Amygdala (tissue), 56 donors: ENCODE measurements at places on chromosomes 7 and 10.

DNA sequence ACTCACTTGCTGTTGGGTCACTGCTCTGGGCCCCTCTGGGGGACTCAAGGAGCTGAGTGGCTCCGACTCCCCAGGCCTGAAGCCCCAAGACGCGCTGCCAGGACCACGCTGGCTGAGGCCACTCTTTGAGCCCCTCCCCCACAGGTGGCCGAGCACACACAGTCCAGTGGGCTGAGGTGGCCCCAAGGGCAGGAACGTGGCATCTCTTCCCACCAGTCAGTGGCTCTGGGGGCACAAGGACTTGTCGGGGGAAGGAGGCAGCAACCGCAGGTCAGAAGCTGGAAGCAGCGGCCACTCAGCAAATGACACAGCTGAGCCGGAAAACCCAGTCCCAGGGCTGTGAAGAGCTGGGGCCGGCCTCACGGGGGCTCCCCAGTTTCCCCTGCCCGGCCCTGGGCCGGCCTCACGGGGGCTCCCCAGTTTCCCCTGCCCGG, 24.1 kb downstream of the GRIFIN start:
- no peak for DNase-seq

- no peak for DNase-seq
Measured at GRCh38 chr10:75436896-75437295, 5.5 kb downstream of the LRMDA start.

- DNase-seq, result no peak
Measured at GRCh38 chr7:99752356-99752755, 17.4 kb upstream of the CYP3A7 start.

- no peak for DNase-seq
Measured at GRCh38 chr10:72275351-72276012, 1.8 kb downstream of the DDIT4 start.

DNA sequence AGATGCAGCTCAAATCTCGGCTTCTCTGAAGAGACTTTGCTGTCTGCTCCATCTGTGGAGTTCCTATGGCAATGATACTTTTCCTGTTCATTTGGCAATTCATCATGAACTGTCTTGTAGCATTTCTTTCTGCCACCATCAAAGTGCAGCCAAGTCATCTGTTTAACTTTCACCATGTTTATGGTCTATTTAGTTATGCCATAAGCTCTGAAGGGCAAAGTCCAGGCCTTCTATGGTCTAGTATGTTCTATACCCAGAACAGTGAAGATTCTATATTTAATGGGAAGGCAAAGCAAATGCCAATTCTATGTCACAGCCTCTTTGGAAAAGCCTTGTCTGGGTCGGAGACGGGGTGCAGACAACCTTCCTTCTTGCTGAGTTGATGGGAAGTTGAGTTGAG, 472.6 kb downstream of the PLXNA4 start:
- DNase-seq, result no peak

GRCh38 chr10:76432016-76433012, 1000.9 kb downstream of the LRMDA start:
- no peak for DNase-seq

DNA sequence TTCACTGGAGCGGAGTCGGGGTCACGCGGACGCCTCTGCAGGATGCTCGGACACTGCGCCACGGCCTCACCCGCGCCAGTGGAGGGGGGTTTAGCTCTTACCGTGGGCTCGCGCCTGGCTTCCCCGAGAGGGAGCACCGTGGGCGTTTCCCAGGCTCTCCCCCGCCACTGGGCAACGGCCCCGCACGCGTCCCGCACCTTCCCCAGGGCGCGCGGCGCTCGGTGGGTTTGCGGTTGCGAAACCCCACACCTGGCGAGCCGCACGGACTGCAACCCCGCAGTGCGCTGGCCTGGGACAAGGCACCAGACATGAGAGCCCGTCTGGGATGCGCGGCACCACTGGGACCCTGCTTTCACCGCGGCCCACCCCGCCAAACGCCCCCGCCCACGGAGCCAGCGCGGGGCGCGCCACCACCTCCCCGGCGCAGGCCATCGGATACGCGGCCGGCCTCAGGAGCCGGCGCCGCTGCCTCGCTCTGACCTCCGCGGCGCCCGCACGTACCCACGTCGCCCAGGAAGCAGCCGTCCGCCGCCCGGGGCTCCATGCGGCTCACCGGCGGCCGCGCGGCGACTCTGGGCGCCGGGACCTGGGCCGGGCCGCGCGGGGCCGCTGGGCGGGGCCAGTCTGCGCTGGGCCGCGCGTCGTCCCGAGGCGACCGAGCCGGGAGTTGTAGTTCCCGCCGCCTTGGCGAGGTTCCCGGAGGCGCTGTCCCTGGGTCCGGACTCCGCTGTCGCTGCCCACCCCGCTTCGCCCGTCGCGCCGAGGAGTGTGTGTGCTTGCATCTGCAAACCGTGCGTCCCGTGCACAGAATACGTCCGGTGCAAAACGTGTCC, at the start of gene ASB13:
TSS of gene ASB13 (minus strand) at position 588 of the 833 bp plus-strand sequence. CDS start at position 544, 44 bp downstream.
- no peak for DNase-seq

DNA sequence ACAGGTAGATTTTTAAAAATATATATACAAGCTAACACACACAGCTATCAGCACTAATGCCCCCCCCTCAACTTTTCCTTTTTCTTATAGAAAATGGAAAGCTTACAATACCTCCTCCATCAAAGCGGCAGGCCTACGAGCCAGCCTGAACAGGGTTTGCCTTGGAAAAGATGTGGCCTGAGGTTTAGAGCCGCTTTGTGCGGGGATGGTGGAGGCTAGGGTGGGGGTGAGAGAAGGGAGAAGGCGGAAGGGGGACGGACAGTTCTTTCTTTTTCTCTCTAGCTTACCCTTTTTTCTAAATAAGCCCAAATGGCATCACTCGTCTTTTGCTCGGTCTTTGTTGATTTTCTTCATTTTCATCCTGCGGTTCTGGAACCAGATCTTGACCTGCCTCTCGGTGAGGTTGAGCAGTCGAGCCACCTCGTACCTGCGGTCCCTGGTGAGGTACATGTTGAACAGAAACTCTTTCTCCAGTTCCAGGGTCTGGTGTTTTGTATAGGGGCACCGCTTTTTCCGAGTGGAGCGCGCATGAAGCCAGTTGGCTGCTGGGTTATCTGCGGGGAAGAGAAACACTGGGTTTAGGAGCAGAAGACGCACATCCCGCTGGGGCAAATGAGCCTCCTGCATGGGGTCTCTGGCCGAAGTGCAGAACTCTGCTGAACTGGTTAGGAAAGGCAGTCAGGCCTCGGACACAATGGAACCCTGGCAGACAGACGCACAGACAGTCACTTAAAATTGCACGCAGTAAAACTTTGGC, 1.9 kb downstream of the HOXA9 start:
- DNase-seq, result no peak

DNA sequence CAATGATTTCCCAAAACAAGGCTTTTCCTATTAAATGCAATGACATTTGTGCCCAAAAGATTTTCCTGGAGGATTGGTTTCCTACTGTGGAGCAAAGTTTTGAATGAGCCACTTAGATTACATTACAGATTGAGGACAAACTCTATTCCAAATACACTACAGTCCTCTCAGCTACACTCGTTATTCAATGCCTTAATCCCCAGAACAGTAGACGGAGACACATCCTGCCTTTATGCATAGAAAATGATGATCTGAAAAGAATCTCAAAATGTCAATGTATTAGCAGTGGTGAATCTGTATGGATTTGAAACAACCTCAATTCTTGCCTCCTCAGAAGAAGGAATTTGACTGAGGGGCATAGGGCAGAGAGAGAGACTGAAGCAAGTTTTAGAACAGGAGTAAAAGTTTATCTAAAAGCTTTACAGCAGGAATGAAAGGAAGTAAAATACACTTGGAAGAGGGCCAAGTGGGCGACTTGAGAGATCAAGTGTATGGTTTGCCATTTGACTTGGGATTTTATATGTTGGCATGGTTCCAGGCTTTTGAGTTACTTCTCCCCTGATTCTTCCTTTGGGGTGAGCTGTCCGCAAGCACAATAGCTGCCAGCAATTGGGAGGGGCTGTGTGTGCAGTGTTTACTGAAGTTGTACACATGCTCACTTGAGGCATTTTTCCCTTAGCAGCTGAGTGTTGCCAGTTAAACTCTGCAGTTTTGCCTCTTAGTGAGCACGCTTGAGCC, 891.9 kb upstream of the MBL2 start:
- no peak for DNase-seq

DNA sequence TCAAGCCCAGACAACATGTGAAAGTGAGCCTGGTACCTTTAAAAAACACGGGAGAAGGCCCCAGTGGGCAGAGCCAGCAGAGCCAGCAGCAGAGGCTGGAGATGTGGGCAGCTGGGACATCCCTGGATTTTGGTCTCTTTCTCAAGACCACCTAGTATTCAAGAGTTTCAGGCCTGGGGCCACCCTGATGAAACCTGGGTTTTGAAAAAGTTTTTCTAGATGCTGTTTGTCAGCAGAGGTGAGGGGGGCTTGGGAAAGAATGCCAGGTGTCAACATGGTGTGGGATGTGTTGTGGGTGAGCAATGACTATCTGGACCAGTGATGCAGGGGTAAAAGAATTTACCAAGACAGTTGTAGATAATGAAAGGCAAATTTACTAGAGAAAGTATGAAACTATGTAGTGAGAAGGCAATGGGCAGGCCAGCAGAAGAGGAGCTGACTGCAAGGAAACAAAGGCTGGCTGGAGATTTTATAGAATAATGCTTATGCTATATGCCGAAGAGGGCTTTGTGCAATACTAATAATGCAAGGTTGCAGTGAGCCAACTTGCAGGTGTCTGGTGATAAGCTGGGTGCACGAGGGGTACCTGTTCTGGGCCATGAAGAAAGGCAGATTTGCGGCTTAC, 28.1 kb upstream of the PLEKHA1 start:
- DNase-seq, result no peak

DNA sequence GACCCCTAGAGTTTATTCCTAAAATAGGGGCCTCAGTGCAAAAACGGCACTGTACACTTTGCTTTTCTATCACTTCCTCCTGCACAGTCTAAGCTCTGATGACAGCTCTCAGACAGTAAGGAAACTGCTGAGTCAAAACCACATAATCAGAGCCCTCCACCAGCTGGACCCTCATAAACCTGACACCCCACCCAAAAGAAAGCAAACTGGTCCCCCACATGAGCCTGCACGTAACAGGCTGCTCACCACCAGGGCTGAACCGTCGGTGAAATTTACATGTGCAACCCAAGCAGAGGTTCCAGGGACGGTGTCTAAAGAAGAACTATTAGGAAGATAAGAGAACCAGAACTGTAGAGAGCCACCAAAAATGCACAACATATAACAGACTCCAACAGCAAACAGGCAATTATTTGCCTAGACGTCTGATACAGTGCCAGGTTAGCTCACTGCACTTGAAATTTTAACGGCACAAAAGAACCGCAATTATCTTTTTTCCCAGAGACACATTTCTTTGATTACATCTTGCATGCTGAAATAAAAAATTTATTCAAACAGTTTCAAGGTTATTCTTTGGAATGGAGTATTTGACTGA, 19.6 kb downstream of the SGMS1 start:
- DNase-seq, result no peak

DNA sequence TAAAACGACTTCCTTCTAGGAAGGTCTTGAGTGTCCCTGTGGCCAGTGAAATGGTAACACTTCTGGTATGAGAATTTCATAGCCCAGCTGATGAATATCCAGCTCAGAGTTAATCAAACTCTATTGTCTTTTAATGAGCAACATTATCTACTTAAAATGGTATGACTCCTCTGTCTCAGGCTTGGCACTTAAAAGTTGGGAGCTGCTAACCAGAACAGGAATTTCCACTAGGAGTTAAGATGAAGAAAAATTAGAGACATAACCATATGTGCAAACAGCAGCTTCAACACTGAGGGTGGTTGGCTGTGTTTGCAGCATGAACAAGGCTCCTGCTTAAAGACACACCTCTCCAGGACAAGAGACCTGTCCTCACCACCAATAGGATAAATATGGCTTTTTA, 46.8 kb downstream of the CH25H start:
- no peak for DNase-seq

DNA sequence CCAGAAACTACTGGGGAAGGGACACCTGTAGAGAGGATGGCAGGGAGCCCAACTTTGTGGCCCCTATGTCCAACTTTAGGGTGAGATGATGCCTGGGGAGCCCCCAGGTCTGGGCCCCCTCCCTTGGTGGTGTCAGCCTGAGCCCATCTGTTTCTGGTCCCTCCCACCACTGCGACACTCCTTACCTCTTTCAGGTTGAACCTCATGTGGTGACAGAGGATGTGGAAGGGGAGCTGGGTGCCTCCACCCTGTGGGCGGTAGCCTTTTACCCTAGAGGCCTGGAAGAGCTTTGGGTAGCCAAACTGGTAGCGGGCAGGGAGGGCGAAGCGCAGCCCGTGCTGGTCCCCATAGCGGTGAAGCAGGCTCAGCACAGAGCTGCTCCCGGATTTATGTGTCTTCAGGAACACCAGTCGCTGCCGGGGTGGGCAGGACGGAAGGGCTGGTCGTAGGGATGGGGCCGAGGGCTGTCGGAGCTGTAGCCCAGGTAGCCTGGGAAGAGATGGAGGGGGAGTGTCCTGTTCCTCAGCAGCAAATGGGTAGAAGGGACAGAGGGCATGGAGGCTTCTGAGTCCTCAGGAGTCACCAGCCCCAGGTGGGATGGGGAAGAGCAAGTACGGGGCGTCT, 2.0 kb downstream of the GAL3ST4 start:
- no peak for DNase-seq

- no peak for DNase-seq
Measured at GRCh38 chr10:4704034-4704545, 121.9 kb upstream of the AKR1E2 start.

DNA sequence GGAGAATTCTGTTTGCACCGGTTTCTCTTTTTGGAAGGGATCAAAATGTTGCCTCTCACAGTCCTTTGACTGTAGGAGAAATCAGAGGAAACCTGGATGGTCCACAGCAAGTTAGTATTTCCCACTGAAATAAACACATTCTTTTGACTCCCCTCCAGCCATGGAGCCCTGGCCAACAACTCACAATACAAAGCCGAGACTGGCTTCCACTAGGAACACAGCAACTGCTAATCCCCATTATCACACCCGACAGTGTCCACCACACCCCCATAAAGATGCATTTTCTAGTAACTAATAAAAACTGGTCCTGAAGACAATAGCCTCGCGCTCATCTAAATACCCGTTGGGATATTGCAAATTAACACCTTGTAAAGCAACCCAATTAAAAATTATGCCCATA, 798 bp upstream of the MACROH2A2 start:
- no peak for DNase-seq

GRCh38 chr7:21640105-21640504, 97.3 kb downstream of the DNAH11 start:
- no peak for DNase-seq

- no peak for DNase-seq
Measured at GRCh38 chr7:73394422-73394821, 39.2 kb upstream of the FZD9 start.

DNA sequence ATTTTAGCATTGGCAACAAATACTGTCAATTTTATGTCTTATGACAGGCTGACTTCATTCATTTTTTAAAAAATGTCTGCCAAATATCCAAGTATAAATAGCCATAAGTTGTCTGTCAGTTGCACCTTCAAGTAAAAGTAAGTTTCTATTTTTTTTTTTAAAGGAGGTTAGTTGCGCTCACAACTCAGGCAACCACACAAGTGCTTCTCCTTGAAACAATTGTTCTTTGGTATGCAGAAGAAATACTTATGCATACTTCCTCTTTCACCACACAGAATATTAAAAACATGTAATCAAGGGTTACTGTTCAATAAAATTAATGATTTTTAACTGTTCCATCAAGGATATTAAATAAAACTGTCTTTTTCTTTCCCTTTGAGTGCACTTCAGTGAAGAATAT, 97.9 kb downstream of the RTKN2 start:
- no peak for DNase-seq
